Endodermal cell (in vitro differentiated cells): ENCODE measurements at places on chromosomes 16 and 17. TPM values are rescaled to one million over a fixed set of nuclear protein-coding genes. Genes with fewer than 3 reads are reported as not detected.

DNA sequence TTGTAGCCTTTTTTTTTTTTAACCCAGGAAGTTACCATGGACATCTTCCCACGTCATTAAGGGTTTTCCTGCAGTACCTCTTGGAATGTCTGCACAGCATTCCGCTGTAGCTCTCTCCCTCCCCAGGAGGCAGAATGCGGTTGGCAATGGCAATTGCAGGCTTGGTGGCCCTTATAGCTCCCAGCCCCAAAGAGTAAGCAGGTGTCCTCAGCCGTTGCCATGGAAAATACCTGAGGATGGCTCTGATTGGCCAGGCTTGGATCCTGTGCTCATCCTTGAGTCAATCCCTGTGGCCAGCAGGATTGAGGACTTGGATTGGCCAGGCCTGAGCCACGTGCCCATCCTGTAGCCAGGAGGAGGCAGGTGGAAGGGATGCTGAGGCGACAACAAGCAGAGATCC is 15.5 kb upstream of the TIMP2 start:
- peak; percentile 93 for DNase-seq

- peak; percentile 92 for DNase-seq
Observed at GRCh38 chr16:54936979-54937670, 6.5 kb downstream of the IRX5 start.

- DNase-seq, result no peak
Observed at GRCh38 chr16:19170043-19170655, 2.1 kb downstream of the SYT17 start.

DNA sequence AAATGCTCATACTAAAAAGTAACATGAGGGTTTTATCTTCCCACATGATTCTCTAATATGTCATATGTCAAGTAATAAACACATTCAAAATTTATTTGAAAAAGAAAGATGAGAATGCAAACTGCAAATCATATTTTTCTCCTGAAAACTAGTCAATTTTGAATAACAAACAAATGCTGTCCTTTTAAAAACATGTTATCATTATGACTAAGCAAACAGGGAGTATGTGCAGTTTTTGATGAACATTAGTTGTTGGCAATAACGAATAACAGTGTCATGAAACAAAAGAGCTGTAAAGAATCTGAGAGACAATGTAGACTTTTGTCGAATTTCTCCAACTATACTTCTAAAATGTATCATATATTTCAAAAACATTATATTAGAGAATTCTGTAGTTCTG is 34.8 kb downstream of the RPGRIP1L start:
- DNase-seq, result no peak

GRCh38 chr17:49527927-49528651 is 33.0 kb downstream of the NGFR start:
- DNase-seq, result no peak

GRCh38 chr16:70661918-70662641 is 15.7 kb downstream of the IL34 start:
- DNase-seq, result no peak

DNA sequence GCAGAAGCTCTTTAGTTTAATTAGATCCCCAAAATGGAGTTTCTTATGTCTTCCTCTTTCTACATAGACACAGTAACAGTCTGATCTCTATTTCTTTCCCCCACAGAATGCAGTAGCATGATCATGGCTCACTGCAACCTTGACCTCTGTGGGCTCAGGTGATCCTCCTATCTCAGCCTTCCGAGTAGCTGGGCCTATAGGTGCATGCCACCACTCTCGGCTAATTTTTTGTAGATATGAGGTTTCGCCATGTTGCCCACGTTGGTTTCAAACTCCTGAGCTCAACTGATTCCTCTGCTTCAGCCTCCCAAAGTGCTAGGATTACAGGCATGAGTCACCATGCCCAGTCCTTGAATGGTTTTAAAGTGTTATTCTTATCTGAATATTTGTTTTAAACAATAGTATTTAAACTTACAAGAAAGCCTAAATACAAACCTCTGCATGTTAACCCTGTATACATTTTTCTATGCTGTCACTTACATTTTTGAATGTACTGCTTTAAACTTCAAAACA is 120.6 kb downstream of the GOSR1 start:
- DNase-seq, result no peak

- no peak for DNase-seq
Observed at GRCh38 chr16:86403541-86404163, 106.7 kb upstream of the FOXF1 start.

DNA sequence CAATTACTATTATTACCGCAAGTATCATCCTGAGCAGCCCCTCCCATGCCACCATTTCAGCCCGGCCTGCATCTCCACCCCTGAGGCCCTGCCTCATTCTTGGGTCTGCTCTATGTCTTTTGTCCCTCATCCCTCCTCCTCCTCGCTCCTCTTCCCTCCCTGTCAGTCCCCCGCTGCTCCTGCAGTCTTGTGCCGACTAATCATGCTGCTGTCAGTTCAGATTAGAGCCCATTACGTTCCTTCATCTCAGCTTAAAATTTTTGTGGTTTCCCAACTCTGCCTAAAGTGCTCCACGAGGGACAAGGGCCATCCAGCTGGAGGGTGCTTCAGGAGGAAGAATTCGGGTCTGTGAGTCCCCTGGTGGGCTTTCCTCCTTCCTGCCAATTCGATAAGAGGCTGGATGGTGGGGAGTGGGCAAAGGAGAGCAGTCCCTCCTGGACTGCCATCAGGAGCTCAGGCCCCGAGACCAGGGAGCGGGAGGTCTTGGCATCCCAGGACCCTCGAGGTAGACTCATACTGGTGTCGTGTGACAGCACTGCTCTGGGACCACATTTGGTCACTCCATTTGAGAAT is 32.9 kb upstream of the GOSR2 start:
- peak; percentile 59 for DNase-seq

Gene TMC5
- 1.5 and 2.2 TPM in 2 replicates for total RNA-seq

Gene MRPL10
- total RNA-seq, result 63.0 to 68.0 TPM (median 65.3 TPM) in 3 replicates

Gene CD300LD
- not detected in 2 replicates for total RNA-seq
